ENCODE measurements at places on chromosomes 2 and 18.

- no peak for DNase-seq
Observed at GRCh38 chr2:22817197-22817596, 567.8 kb upstream of the KLHL29 start.

DNA sequence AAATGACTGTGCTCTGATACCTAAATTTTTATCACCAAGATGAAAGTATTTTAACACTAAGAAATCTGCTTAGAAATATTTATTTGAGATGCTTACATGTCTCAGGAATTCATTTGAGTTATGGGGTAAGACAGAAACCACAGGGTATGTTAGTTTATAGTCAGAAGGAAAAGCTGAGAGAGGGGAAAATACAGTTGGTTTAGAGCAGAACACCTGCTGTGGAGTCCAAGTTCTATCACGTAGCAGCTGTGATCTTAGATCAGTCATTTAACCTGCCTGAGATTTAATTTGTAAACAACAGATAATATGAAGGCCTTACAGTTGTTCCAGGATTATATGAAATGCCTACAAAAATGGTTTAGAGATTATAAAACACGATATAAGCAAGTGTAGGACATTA lies 29.0 kb downstream of the PDE6D start:
- no peak for DNase-seq

DNA sequence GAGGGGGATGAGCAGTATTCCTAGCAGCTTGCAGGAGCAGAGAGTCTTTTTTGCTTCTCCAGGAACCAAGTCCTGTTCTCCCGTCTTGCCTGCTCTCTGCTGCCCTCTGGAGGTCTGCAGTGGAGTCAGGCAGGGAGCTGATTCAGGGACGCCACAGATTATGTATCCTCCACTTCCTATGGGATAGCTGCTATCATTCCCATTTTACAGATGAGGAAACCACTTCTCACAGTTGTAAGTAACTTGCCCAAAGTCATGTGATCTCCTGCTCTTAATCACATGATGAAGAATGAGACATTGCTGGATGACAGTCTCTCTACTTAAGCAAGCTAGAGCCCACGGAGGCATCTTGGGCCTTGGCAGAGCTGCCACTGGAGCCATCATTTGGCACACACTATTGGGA lies 8.3 kb downstream of the SLC4A5 start:
- DNase-seq, result no peak

DNA sequence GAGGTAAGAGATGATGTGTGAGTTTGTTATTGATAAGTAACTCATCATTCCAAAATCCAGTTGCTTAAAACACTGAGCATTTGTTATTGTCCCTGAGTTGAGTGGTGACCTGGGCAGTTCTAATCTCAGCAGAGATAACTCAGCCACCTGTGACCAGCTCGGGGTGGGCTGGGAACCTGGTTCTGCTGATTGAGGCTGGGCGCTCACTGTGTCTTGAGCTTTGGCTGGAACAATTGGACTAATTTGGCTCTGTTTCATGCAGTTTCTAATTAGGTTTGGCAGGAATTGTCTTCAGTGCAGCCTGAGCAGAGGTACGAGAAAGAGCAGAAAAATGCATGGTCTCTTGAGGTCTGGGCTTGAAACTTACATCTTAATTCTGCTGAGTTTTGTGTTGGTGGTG lies 144.7 kb downstream of the RNF144A start:
- no peak for DNase-seq

DNA sequence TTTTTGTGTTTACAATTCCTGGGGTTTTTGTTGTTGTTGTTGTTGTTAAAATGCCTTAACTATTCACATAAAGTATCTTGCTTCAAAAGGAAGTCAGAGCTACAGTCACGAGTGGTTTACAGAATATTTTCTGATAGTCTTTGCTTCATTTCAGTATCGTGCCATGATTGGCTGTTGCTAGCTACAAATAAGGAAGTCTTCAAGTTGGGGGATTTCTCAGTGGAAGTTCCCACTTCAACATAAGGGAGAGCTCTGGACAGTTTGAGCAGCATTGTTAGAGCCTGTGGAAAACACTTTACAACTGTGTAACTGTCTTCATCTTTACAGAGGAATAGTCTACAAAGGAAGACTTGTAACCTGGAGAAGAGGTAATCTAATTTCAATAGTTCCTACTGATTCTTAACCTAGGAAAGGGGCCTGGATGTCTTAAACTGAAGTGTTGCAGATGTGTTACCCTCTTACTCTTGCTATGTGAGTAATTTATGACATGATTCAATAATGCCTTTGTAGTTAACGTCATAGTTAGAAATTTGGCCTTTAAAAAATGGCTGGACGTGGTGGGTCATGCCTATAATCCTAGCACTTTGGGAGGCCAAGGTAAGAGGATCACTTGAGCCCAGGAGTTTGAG lies 23.4 kb upstream of the TANK start:
- DNase-seq, result no peak

- DNase-seq, result no peak
Observed at GRCh38 chr2:150938527-150938926, 323.1 kb downstream of the RBM43 start.

DNA sequence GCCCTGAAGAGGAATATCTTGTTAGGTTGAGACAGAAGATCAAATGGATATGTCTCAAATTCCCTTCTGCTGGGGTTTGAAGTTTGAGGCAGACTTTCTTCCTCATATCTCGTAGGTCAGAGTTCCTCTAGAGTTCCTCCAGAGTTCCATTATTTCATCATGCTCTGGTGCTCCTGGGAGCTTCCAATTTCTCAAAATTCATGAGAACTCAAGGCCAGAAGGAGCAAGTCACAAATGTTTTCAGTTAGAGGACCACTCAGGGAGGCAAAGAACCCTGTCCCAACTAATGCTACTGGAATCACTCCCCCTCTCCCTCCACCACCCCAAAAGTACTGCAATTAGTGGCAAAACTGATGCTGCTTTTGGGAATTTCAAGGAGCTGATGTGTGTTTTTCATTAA lies 115.7 kb upstream of the RBMS1 start:
- no peak for DNase-seq

DNA sequence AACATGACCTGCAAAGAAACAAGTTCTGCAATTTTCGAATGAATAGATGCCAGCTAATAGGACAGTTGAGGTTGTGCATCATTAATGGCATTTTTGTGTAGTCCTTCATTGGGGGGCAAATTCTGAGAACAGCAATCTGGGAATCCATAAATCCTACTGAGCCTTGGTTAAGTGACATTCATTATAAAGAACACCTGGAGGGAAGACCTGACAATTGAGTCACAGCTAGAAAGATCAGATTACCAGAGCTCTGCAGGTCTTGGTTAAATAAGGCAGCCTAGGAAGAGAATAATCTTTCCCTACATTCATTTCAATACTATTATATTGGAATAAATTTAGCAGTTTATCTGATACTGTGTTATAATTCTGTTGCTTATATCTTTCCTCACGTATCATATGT lies 14.3 kb downstream of the KCNH7 start:
- DNase-seq, result no peak

DNA sequence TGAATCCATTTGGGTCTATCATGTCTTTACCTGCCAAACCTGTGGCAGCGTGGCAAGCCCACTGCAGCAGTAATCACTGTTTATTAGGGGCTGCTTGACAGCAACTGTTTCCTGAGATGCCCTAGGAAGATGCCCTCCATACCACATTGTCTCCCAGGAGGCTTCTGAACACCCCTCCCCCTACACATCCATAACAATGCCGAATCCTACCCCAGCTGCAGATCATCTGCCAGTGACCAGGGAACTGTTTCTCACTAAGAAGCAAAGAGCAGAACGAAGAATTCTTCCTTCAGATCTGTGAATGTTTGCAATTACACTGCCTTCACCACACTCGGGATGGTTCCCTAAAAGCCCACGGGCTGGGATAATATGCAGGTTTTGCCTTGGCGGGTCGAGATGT lies 127.8 kb downstream of the VIT start:
- no peak for DNase-seq

Measured in cortex of kidney (tissue), 1 donor.